ENCODE measurements at places on chromosomes 5 and 9.

GRCh38 chr5:122400938-122401337 lies 88.9 kb downstream of the SNCAIP start:
- no peak for DNase-seq

DNA sequence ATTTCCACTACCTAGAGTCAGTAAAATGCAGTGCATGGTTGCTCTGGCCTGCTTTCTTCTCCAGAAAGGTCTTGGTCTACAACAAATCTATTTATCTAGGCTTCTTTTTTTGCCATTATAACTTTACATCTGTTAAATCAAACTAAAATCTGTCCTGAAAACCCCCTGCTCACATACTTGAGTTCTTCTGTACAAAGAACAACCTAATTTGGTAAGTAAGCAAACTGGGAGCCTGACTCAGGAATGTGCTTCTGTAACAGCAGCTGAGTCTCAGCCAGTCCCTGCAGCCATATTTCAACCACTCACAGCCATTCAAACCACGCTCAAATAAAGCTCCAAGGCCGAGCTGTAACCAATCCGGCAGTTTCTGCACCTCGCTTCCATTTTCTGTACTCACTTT lies 95.8 kb downstream of the PLPP1 start:
- DNase-seq, result no peak

DNA sequence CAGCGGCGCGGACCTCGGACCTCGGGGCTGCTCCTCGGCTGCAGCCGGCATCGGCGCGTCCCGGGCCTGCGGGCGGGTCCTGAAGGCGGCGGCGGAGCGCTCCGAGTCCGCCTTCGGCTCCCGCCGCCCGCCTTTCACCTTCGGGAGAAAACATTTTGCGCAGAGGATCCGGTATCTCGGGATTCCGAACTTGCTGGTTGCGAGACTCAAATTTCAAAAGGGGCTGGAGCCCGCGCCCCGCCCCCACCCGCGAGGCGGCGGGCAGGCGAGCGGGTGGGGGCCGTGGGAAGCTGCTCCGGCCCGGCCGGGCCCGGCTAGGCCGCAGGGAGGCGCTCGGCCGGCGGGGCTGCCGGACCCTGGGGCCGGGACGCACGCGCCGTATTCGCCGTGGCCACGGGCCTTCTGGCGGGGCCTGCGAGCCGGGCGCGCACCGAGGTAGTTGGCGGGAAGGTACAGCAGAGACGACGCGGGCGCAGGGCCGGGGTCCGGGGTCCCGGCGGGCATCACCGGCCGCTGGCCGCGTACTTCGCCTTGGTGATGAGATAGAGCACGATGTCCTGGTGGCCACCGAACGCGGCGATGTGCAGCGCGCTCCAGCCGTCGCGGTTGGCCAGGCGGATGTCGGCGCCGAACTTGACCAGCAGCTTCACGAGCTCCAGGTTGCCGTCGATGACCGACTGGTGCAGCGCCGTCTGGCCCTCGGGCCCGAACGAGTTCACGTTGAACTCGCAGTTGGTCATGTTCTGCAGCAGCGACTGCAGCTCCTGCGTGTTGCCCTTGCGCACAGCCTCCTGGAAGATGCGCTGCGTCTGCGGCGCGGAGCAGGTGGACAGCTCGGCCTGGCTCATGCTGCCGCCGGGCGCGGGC lies 757 bp downstream of the NRARP start:
- DNase-seq, result no peak

DNA sequence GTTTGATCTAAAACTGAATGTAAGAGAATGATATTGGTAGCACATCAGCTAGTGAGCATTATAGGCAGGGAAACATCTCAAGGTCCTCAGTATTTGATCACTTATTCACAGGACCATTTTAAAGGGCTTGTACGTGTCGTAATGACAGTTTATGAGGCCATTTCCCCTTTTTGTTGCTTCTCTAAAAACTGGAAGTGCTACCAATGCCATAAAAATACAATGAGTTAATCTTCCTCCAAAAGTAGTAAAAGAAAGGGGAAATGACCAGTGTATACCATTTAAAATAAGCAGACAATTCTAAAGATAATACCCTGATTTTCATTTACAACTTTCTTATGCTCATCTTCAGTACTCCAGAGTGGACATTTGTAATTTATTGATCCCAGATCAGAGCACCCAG lies 285.8 kb upstream of the PCSK5 start:
- DNase-seq, result no peak

GRCh38 chr5:11062397-11062796 lies 301.4 kb upstream of the DAP start:
- DNase-seq, result no peak

DNA sequence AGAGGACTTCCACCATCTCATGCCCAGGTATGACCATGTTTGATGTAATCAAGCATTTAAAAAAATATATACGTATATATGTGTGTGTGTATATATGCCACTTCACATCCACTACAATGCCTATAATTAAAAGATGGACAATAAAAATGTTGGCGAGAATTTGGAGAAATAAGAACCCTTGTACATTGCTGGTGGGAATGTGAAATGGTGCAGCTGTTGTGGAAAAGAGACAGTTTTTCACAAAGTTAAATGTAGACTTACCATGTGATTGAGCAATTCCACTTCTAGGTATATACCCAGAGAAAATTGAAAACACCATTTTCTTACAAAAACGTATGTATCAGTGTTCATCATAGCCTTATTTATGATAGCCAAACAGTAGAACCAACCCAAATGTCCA lies 229.2 kb upstream of the WWC1 start:
- DNase-seq, result no peak

DNA sequence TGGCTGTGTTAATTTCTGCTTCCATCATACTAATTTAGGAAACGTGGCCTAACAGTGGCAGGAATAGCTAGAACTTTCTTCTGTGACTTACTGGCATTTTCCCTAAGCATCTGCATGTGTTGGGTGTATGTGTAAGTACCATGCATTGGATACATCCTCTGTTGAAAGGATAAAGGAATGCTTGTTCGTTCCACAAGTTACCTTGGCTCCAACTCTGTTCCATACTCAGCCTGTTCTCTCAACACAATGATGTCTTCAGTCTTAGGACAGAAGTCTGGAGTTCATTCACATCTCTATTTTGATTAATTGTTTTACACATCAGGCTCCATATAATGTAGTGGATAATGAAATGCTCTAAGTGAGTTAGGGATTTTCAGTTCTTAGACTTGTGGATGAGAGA lies 190.1 kb upstream of the DMRT1 start:
- no peak for DNase-seq

GRCh38 chr5:126513703-126514102 lies 81.3 kb downstream of the ALDH7A1 start:
- no peak for DNase-seq

GRCh38 chr9:982394-983230 lies 6.2 kb downstream of the DMRT3 start:
- DNase-seq, result no peak

DNA sequence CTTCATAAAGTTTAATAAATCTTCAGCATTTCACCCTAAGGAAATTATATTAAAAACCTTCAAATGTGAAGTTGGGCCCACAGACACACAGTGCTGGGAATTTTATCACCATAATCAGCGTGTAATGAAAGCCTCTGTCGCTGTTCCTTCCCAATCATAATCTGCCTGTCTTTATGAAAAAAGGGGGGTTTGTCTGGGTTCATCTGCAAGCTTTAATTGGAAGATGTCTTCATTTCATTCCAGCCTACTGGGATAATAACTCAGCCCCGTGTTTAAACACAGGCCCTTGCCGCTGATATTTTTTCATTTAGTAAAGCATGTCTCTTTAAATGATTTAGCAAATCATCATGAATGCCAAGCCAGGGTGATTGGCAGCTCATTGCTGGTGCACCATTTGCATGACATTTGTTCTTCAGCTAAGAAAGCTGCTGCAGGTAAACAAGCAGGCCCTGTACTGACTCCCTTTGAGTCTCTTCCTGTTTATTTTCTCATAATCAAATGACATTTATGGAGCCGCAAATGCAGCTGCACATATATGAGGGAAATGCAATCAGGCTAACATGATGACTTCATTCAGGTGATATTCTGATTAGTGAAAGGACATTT lies 362.9 kb upstream of the TLE4 start:
- no peak for DNase-seq

GRCh38 chr9:130663258-130663976 lies 977 bp upstream of the PRDM12 start:
- DNase-seq, result no peak

DNA sequence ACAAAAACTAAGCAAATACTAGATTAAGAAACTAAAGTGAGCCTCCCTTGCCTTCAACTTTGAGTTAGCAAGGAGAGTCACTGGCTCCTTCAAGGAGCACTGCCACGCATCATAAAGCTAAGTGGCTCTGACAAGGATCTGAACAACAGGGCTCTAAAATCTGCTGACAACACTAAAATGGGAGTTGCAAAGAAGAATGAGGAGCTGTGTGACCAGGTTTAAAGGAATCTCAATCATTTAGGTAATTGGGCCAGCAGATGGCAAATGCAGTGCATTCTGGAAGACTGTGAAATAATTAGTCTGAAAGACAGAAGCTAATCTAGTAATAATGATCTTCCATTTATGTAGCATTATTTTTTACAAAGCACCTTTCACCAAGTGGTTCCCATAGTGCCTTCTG lies 297.0 kb upstream of the TAS2R1 start:
- no peak for DNase-seq

- DNase-seq, result no peak
These were observed 10.6 kb upstream of the ANGPTL2 start for GRCh38 chr9:127132921-127133647.

DNA sequence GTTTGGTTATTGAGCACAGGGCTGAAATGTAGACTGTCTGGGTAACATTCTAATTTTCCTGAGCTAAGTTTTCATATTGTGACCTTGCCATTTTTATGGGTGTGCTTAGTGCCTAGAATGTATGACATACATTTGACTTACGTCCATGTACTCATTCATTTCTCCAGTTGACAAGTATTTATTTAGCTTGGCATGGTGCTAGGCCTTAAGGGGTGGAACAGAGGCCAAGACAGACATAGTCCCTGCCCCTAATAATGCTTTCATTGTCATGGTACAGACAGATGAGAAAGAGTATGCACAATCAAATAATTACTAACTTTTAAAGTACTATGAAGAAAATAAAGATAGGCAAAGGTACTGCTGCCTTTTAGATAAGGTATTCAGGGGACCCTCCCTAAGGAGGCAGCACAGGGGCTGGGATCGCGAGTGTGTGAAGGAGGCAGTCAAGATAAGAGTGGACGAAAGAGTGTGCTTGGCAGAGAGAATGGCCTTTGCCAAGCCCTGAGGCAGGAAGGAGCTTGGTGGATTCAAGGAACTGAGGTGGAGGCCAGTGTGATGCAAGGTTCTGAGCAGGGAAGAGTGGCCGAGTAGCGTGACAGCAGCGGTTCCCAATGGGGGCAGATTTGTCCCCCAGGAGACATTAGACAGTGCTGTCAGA lies 128.0 kb downstream of the PIP5K1B start:
- DNase-seq, result no peak

GRCh38 chr9:99398241-99398640 lies 176.2 kb downstream of the SEC61B start:
- no peak for DNase-seq

Measured in cortex of kidney (tissue), 1 donor.